Stimulated activated CD4-positive, alpha-beta T cell treated with anti-CD3 and anti-CD28 coated beads, TNF-alpha, amount 100 ng/mL, for 4 hours (primary cell): ENCODE measurements at places on chromosomes 13 and 19.

DNA sequence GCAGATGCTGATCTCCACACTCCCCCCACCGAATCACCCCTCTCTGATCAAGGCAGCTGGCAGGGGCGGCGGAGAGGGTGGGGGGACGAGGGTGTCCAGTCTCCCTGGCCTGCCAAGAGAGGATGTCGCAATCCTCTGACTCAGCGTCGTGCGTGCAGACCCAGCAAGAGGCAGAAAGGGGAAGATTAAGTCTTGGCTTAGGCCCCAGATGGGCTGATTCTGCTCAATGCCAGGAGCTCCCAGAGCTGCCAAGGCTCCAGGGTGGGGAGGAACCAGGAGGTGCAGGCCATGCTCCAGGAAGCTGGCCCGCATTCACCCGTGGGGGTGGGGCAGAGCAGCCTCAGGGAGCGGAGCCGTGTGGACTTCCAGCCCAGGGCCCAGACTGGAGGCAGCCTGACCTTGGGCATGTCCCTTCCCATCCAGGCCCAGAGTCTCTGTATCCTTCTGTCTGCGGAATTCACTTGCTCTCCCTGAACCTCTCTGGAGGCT, 6.6 kb upstream of the BCL3 start:
- no peak for DNase-seq

GRCh38 chr13:46296921-46297320, 85.2 kb downstream of the LRRC63 start:
- no peak for DNase-seq

- DNase-seq: no peak
Measured at GRCh38 chr19:52749780-52750179, 14.9 kb upstream of the ZNF611 start.

DNA sequence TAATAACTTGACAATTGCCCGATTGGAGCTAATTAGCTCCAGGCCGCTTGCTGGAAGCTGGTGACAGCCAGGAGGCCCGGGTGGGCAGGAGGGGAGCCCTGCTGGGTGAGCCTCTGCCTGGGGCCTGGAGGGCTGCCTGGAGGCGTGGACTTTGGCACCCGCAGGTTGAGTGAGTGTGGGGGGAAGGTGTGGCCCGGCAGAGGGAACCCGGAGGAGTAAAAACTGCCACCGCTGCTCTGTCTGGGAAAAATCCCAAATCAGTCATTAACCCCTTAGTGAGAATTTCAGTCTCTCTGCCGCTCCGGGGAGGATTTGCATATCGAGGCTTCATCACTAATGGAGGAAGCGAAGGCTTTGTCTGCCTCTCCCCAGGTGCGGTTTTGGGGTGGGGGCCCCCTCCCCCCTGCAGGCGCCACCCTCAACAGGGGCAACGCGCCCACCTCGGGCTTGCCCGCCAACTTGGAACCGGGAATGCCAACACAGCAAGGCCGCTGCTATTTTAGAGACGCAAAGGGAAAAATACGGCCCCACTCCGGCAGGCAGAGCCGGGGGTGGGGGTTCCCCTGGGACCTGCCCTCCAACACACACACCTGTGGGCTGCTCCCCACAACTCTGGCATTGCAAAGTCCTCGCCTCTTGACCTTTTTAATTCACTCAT, 6.2 kb downstream of the EFNA2 start:
- DNase-seq: no peak

- DNase-seq: no peak
Measured at GRCh38 chr19:41296433-41296871, 13.5 kb upstream of the CCDC97 start.
